Kidney glomerular epithelial cell (primary cell): ENCODE measurements at places on chromosomes 7 and 10.

DNA sequence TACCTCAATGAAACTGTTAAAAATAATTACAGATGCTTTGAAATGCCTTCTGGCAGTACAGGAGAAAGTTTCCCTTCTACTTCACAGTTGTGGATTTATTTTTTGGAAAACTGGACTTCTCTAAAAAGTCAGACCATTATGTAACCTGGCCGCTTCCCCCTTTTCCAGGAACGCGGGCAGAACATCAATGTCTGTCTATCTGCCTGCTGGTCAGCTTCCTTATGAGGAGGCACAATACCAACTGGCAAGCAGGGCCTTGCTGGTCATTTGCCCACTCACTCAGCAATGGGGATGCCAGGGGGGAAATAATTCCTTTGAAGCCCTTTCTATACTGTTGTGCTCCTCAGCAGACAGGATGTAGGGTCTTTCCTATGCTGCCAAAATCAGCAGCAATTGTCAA is 22.5 kb upstream of the ADRB1 start:
- DNase-seq, result no peak

DNA sequence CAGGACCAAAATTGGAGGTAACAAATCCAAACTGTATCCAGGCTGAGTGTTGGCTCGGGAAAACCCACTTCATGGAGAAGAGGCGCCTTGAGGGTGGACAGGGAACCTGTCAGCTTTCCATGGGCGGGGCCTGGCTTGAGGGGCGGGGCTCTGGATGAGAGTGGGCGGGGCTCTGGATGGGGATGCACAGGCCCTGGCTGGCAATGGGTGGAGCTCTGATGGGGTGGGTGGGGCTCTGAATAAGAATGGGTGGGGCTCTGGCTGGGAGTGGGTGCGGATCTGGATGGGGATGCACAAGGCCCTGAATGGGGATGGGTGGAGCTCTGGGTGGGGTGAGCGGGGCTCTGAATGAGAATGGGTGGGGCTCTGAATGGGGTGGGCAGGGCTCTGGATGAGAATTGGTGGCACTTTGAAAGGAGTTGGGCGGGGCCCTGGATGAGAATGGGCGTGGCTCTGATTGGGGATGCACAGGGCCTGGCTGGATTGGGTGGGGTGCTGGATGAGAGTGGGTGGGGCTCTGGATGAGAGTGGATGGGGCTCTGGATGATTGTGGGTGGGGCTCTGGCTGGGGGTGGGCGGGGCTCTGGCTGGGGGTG is 96.6 kb upstream of the NPTX2 start:
- no peak for DNase-seq

- DNase-seq, result no peak
Measured at GRCh38 chr10:43820663-43821062, 172.0 kb upstream of the ZNF32 start.

DNA sequence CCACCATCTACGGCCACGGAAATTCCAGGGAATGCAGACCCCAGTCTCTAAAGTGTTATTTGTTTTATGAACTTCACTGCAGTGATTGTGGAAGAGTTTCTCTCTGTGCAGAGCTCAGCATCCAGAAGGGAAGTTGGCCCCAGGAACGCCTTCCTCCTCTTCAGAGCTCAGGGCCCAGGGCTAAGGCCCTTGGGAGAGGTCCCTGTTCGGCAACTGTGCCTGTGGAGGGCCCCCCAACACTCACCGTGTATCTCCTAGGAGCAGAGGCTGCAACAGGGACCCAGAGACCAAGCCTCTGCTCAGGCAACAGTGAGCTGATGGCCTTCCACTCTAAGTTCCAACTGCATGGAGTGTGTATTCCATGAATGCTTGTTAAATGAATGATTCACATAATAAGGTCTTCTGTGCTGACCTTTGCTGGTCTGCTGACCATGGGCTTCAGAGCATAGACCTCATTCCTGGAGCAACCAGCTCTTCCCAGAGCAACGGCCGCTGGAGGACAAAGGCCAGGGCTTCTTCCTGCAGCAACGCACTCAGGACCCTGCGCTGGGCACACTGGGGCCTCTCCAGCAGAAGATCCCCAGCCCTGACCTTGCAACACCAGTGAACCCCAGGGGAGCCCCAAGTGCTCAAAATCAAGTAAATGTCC is 7.7 kb downstream of the DIP2C start:
- DNase-seq, result peak; percentile 80

- DNase-seq, result no peak
Measured at GRCh38 chr10:100653957-100654781, 91.2 kb upstream of the PAX2 start.

DNA sequence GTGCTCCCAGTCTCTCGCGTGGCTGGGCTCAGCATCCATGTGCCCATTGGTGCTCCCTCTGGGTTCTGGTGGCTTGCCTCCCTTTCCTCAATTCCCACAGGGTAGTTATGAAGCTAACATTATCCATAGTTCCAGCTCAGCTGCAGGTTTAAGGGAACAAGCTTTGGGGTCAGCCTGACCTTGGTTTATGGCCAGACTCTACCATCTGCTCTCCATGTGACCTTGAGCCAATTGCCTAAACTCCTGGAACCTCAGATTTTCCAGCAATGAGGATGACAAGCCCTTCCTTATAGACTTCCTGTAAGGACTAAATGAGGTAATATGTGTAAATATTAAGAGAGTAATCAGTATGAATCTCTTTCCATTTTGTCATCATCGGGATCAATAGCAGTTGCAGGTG is 10.1 kb upstream of the SLC29A3 start:
- DNase-seq, result no peak

DNA sequence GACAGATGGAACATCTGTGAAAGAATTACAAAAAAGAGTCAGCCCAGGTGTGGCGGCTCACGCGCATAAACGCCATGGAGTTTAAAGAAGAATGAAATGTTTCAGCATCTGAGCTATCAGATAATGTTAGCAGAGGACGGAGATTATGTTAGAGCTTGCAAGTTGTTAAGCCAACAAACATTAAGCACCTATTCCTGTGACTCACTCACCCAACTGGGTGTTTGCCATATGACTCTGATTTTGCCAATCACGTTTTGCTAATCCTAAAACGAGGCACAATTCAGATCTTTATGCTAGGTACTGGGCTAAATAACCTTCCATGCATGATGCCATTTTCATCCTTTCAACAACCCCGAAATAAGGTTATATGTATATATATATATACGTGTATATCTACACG is 29.0 kb upstream of the CCNY start:
- DNase-seq, result no peak

DNA sequence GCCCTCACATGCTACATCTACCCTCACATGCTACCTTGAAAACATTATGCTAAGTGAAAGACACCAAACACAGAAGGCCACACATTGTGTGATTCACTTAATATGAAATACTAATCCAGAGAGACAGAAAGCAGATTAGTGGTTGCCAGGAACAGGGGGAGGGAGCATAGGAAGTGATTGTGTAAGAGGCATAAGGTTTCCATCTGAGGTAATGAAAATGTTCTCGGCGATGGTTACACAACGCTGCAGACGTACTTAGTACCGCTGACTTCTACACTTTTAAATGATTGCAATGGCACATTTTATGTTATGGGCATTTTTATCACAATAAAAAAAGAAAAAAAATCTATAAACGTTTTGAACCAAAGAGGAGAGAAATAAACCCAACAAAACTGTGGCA is 742.3 kb downstream of the TYW1 start:
- peak; percentile 9 for DNase-seq

GRCh38 chr7:104480529-104480928 is 152.1 kb downstream of the LHFPL3 start:
- DNase-seq, result no peak

DNA sequence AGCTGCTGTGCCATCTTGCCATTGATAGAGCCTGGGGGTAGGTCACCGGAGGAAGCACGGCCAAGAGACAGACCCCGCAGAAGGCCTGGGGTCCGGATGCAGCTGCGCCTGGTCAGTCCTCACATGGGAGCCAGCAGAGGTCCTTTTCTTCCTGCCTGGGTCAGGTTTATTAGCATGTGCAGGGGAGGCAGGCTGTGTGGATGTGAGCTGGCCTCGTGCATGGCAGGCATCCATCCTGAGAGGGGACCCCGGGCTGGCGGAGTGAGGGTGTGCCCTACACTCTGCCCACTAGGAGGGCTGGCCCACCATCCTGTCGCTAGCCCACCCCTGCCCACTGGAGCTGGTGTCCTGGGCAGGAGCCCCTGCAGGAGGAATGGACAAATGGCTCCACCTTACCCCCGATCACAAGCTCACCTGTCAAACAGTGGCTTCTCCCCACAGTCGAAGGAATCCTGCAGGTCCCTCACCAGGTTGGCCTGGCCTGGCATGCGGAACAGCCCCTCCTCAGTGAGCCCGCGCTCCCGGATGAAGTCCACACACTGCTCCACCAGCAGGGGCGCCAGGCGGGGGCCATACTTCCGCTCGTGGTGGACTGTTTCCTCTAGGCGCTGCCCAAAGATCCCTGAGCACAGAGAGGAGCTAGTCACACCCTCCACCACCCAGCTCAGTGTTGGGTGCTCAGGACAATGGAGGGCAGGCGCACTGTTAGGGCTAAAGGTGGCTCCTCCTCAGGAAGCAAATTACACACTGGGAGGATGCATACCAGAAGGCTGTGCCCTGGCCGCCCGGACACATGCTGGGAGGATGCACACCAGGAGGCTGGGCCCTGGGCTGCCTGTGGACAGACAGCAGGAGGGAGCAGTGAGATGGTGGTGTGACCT is 145.4 kb downstream of the ARHGAP22 start:
- DNase-seq, result no peak

GRCh38 chr10:111265341-111265740 is 188.5 kb downstream of the ADRA2A start:
- no peak for DNase-seq

DNA sequence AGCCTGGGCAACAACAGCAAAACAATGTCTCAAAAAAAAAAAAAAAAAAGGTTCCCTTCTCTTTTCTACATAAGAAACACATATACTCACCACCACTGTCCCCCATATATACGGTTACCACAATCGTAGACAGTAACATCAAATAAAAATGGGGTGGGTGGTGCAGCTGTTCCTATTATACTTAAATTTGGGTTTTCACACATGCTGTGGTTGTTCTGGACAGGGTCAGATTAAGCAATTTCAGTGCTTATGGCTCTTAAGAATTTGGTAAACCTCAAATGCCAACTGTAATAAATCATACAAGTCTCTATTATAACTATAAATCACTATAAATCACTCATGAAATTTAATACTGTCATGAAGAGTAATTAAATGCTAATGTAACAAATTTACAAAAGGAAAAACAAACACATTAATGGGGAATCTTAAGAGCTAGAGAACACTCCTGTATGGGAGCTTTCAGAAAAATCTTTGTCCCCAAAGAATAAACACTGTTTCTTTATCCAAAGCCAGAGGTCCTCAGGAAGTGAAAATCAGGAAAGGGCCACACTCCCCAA is 143.6 kb downstream of the GLI3 start:
- no peak for DNase-seq

- DNase-seq, result no peak
Measured at GRCh38 chr7:50411332-50411731, 38.8 kb downstream of the FIGNL1 start.

DNA sequence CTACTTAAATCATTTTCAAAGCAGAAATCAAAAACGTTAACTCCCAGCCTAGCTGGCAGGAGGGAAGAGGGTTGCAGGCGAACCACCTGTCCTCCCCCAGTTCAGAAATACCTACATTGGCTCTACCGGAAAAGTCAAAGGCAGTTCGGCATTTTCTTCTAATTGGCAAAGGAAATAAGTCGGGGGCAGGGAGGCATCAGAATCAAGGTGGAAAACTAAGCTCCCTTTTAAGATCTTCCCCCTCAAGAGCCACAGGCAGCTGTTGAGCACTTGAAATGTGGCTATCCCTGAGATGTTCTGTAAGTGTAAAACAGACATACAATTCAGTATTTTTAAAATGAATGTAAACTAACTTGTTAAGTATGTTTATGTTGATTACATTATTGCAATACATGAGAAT is 957 bp upstream of the ELMO1 start:
- DNase-seq, result no peak

DNA sequence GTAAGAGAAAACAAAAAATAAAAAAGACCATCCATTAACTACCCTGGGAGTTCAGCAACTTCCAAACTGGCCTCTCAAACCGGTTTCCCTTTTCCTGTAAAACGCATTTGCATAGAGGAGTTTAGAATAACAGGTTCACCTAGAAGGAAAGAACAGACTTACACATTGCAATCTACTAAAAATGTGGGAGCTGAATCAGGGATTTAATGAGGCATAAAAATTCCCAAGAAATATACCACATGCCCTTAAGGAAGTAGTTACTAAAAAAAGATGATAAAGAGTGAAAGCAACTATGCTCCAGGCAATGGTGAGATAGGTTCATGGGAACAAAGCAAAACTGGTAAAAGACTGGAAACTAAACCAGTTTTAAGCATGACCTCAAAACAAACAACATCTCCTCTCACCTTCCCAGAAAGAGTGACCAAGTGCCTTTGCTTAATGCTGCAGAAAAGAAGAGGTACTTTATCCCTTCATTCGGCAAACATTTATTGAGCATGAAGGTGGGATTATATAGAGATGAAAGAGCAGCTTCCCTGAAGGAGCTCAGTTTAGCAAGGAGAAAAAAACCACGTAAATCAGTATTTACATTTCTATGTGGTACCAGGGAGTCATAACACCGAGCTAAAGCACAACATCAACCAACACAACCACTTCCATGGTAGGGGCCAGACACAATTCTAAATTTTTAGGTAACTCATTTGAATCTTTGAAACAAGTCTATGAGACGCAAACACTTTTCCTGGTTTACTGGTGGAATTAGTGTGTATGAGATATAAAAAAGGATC is 152.8 kb downstream of the SGMS1 start:
- peak; percentile 91 for DNase-seq

DNA sequence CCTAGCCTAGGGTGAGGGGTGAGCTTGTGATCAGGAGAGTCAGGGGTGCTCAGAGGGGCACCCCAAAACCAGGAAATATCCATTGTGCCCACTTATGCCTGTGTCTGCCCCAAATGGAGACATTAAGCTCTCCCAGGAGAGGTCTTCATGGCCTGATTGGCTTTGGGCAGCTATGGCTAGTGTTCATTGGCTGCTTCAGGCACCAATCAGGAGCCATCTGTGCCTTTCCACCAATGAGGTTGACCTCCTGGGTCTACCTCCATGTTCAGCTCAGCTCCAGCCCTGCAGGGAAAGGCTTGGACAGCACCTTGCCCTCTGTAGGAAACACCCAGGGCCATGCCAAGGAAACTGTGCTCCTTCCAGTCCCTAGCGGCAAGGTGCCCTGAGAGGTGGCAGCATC is 23.9 kb upstream of the HSPB1 start:
- no peak for DNase-seq

DNA sequence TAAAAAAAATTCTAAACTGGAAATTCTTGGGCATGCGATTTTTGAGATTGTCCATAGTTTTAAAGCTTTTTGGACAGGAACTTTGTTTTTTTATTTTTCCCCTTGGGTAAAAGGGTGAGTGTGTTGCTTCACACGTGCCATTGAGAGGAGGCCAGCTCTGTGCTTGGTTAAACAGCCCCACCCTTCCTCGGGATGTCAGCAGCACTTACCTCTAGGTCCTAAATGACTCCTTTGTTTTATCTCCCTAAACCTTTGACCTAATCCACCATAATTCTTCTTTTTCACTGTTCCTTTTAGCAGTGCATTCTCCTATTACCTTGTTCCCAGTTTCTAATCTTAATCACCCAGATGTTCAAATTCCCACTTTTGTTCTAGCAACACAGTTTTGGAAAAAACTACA is 83.5 kb downstream of the SEMA3D start:
- no peak for DNase-seq
